ENCODE measurements at places on chromosomes 7 and 10. TPM values are rescaled to one million over a fixed set of nuclear protein-coding genes. Genes with fewer than 3 reads are reported as not detected.

Gene UCMA
- polyA plus RNA-seq: not detected

DNA sequence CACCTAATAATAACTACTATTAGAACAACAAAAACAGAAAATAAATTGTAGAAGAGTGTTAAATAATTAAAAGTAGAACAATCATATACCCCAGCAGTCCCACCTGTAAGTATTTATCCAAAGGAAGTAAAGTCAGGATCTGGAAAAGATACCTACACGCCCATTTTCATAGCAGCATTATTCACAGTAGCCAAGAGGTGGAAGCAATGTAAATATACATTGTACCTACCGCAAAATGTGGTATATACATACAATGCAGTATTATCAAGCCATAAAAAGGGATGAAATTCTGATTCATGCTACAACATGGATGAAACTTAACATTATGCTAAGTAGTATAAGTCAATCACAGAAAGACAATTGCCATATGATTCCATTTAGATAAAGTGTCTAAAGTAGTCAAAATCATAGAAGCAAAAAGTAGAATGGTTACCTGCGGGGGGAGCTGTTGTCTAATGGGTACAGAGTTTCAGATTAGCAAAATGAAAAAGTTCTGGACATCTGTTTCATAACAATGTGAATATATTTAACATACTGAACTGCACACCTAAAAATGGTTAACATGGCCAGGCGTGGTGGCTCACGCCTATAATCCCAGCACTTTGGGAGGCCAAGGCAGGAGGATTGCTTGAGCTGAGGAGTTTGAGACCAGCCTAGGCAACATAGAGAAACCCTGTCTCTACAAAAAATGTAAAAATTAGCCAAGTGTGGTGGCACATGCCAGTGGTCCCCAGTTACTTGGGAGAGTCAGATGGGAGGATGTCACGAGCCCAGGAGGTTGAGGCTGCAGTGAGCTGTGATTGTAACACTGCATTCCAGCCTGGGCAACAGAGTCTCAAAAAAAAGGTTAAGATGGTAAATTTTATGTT is 6.0 kb upstream of the TMED4 start:
- DNase-seq: no peak

Gene RSBN1L
- polyA plus RNA-seq: 2.8 TPM

- DNase-seq: no peak
Measured at GRCh38 chr10:29136411-29136810, 152.5 kb upstream of the LYZL1 start.

DNA sequence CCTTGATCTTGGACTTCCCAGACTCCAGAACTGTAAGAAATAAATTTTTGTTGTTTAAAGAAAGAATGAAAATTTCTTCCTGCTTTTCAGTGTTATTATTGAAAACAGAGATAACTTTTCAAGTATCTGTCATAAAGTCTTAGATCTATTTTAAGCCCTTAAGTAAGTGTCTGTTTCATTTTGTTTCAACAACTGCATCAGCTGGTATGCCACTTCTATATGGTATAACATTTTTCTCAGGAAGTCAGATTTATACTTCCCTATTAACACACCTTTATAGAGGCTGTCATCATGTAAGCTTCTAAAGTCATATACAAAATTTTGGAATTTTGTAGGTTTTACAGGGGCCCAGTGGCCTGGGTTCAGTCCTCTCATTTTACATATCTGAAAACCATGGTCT is 24.4 kb downstream of the RALA start:
- no peak for DNase-seq

GRCh38 chr7:27575613-27576012 is 87.1 kb downstream of the HIBADH start:
- no peak for DNase-seq

DNA sequence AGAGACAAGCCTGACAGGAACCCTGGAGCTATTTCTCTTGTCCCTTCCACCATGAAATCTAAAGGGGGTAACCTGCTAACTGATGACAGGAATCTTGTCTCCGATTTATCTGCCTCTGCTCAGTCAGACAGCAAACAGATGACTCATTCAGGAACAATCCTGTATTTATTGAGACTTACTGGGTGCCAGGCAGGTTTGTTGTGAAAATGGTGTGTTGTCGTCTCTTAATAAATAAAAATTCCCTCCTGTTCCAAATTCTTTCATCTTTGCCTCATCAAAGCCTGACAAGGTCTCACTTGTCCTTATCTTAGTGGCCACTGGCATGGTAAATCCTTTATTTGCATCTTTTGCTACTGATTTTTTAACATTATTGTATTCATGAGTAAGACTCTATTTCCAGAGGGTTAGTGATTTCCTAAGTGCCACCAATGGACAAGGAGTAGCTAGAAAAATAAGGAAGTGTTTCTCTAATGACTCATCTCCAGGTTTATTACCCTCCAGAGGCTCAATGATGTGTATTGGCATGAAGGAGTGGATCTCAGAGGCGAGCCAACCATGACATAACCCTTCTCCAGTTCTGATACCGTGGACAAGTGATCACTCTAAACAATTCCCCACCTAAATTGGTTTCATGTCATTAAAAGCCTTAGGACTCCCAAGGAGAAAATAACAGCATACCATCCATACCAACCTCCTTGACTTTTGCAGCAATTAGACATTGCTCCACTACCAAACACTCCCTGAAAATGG is 724.0 kb downstream of the GRID1 start:
- peak; percentile 63 for DNase-seq

DNA sequence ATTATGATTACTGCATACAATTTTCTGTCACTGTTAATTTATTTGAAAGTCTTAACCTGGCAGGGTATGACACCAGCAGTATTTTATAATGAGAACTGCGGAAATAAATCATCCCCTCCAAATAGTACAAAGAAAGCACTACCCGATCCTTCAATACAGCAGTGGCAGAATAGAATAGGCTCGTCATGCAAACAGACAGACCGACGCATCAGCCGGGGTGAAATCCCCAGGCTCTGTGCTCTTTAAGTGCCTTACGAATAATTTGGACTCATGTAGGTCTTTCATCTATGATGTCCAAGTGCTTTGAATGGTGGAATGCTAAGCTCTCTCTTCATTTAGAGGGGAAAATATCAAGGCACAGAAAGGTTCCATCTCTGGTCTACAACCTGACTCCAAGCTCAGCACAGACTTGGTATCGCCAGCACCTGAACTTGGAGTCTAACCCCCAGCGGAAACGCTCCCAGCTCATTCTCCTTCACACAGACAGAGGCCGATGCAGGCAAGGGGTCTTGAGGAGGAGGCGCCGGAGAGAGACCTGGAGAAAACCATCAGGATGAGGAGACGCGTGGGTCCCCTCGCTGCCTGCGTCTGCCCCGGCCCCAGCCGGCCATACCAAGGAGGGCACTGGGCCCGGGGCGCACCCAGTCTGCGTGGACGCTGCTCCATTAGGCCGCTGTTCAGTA is 568.1 kb upstream of the MKI67 start:
- DNase-seq: no peak

GRCh38 chr7:42227936-42228591 is 8.9 kb downstream of the GLI3 start:
- no peak for DNase-seq

DNA sequence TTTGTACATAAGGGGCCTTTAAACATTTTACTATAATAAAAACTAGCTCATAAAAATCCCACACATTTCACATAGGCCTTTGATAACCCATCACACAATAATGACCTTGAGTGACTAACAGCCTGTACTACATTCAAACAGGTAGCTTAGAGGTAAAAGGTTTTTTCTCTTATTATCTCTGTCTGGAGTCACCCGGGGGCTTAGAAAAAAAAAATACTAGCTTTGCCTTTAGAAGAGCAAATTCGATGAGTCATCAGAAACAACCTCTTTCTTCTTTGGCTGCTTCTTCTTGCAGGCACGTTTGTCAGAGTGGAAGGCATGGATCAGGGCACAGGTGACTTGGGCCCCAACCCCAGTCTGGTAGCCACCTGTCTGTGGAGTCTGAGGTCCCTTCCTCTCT is 43.4 kb upstream of the ADO start:
- no peak for DNase-seq
